CD4-positive, alpha-beta T cell treated with Interferon alpha-2 for 1 hour (primary cell): ENCODE measurements at places on chromosomes 4 and X.

GRCh38 chr4:108788731-108789130, 25.9 kb upstream of the ETNPPL start:
- DNase-seq = no peak

- DNase-seq = no peak
These were observed 197.1 kb upstream of the MAGEB18 start for GRCh38 chrX:25941087-25941486.

- no peak for DNase-seq
These were observed 131.7 kb downstream of the SPCS3 start for GRCh38 chr4:176451443-176451842.

DNA sequence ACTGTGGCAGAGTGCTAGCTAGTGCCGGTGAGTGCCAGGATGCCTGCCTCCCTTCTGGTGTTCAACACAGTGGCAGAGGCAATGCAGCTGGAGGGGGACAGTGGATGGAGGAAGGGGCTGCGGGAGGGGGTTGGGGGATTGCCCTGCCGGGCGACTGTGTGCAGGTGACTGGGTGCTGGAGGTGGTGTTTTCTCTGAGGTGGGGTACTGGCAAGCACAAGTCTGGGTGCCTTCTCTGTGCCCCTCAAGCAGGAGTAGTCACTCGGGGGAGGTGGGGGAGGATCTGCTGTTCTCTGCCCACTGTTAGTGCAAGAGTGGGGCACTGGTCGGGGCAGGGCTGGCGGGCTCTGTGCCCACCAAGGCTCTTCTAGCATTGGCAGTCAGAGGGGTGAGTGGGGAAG, 10.3 kb upstream of the P2RY10 start:
- DNase-seq = no peak

DNA sequence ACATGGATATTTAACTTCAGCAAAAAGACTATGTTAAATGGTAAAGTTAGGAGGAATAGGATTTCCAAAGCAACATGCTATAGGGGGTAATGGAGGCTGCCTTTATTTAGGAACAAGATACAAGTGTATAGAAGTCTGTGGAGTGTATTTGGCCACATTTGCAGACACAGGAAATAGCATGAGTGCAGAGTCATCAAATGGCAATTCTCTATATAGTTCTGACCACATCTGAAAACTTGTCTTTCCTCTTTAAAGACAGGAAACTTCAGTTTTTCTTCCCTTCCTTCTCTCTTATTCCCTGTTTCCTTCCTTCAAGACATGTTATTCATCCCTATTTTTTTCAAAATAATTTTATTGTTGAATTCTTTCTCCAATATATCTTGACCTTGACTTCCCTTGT, 119.3 kb upstream of the PITX2 start:
- no peak for DNase-seq

DNA sequence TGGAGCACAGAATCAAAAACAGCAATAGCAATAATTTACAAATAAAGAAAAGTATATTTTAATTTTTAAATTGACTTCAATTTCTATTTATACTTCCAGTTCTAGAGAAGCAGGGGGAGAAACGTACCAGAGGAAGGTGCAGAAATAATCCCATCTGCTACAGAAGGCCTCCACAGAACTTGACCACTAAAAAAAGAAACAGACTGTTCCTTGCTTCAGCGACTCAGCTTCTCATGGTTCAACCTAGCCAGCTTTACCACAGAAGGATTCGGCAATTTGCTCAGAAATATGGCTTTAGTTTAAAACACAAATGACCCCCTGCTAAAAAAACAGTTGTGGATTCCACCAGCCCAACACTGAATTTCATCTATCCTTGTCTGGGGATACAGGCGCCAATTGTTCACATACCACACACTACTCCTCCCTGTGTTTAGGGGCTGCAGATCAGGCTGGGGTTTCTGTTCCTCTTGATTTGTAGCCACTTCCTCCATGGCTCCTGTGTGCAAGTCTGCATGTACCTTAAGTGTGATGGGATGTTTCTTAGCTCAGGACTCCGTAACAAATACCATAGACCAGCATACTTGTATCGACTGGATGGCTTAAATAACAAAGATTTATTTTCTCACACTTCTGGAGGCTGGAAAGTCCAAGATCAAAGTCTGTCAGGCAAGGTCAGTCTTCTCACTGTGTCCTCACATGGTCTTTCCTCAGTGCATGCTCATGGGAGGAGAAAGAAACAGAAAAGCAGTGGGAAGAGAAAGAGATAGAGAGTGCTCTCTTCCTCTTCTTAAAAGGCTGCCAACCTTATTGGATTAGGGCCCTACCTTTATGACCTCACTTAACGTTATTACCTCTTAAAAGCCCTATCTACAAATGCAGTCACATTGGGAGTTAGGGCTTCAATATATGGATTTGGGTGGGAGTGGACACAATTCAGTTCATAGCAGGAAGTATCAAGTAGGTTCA, 79.1 kb downstream of the AMOT start:
- no peak for DNase-seq

GRCh38 chr4:89142691-89143669, 31.6 kb downstream of the TIGD2 start:
- no peak for DNase-seq

GRCh38 chrX:22135994-22136684, 104.0 kb downstream of the PHEX start:
- peak; percentile 43 for DNase-seq

DNA sequence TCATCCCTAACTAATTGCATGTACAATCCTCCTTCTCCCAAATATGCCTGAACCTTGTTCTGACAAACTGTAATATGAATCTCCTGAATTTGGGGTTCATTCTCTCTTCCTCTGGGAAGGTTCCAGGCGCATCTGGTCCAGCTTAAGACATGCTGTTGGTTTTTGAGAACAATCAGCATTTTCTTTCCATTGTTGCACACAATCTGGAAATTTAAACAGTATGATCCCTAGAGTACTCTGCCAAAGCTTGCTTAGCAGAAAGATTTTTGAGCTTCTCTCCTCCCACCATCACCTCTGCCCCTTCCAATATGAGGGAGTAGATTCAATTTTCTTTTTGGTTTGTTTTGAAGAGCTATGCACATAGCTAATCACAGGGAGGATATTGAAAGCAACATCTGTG, 50.1 kb downstream of the SRPX start:
- no peak for DNase-seq

DNA sequence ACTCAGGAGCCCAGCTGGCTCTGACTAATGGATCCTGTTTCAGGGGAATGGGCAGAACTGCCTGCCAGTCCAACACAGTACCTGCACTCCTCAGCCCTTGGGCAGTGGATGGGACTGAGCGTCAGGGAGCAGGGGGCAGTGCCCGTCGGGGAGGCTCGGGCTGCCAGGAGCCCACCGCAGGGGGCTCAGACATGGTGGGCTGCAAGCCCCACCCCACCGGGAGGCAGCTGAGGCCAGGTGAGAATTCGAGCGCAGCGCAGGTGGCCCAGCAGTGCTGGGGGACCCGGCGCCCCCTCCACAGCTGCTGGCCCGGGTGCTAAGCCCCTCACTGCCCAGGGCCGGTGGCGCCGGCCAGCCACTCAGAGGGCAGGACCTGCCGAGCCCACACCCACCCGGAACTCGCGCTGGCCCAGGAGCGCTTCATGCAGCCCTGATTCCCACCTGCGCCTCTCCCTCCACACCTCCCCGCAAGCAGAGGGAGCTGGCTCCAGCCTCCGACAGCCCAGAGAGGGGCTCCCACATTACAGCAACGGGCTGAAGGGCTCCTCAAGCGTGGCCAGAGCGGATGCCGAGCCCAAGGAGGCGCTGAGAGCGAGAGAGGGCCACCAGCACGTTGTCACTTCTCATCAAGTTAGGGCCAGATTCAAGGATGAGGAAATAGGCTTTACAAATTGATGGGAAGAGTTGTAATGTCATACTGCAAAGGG, 668.8 kb downstream of the GALNTL6 start:
- no peak for DNase-seq

GRCh38 chrX:46547857-46548256, 2.6 kb upstream of the ZNF674 start:
- DNase-seq = no peak

- peak; percentile 67 for DNase-seq
These were observed 1.1 kb downstream of the SLC38A5 start for GRCh38 chrX:48468693-48469691.

GRCh38 chr4:54118850-54119589, 19.1 kb downstream of the GSX2 start:
- DNase-seq = no peak

- DNase-seq = no peak
These were observed 254.1 kb upstream of the TENM3 start for GRCh38 chr4:181989071-181989470.

GRCh38 chr4:38366456-38366855, 297.5 kb upstream of the KLF3 start:
- DNase-seq = no peak

DNA sequence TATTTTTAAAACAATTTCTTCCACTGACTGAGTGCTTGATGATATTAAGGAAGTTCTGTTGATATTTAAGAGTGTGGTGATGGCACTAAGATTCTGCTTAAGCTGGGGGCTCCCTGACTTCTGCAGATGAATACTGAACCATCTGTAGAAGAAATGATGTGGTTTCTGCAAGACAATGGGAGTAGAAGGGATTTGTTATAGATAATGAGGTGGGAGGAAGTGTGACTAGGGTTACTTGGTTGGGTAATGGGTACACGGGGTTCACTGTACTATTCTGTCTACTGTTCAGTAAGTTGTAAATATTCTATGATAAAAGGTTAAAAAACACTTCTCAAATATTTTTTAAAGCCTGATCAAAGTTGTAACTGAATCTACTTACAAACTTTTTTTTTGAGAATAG, 60.9 kb upstream of the TXK start:
- DNase-seq = no peak

- no peak for DNase-seq
These were observed 20.0 kb downstream of the DCLK2 start for GRCh38 chr4:150098214-150098613.

- DNase-seq = no peak
These were observed 184.8 kb downstream of the CRLF2 start for GRCh38 chrX:1027680-1028079.

- DNase-seq = no peak
These were observed 156.0 kb upstream of the TTC29 start for GRCh38 chr4:147101678-147102077.

DNA sequence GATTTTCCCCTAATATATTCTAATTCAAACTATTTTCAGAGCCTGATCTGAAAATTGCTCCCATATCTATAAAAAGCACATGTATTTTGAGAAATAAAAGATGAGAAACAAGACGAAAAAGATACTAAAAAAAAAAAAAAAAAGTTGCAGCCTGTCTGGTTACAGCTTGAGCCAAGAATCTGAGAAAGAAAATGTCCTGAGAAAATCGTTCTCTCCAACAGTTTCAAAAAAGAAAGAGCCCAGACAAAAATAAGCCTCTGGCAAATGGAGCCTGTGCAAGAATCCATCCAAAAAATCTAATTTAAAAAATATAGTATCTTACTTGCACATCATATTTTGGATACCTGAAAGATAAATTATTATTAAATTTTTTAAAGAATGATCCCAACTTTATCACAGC, 163.0 kb upstream of the TBL1X start:
- DNase-seq = no peak

DNA sequence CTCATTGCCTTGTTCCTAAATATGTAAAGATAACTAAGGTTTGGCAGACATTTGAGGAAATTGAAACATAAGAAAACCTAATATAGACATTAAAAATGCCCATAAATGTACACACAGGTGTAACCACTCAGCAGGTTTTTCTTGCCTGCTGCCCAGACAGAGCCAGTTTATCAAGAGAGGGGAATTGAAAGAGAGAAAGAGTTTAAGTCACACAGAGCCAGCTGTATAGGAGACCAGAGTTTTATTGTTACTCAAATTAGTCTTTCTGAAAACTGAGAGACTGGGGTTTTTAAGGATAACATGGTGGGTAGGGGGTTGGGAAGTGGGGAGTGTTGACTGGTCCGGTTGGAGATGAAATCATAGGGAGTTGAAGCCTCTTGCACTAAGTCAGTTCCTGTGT, 119.0 kb downstream of the CFAP299 start:
- no peak for DNase-seq

DNA sequence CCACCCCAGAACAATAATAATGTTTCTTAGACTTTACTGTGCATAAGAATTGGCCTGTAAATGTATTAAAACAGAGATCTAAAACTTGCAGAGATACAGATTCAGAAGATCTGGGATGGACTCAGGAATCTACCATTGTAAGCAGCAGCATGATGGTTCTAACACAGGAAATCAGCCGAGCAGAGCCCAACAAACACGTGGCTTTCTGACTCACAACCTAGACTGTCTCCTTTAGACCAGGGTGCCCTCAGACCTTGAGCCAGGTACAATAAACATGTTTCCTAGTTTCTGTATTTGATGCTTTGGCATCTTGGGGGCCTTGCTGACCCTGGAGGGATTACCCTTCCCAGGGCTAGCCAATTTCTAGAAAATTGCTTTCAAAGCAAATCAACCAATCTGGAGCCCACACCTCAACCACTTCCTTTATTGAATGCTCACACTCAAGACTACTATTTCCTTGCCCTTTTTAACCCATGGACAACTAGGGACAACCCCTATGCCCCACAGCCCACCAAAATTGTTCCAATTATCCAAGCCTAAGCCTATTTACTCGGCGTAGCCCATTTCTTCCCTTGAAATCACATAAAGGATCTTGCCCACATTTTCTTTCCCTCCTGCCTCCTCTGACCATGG, 80.5 kb downstream of the TBC1D9 start:
- no peak for DNase-seq

DNA sequence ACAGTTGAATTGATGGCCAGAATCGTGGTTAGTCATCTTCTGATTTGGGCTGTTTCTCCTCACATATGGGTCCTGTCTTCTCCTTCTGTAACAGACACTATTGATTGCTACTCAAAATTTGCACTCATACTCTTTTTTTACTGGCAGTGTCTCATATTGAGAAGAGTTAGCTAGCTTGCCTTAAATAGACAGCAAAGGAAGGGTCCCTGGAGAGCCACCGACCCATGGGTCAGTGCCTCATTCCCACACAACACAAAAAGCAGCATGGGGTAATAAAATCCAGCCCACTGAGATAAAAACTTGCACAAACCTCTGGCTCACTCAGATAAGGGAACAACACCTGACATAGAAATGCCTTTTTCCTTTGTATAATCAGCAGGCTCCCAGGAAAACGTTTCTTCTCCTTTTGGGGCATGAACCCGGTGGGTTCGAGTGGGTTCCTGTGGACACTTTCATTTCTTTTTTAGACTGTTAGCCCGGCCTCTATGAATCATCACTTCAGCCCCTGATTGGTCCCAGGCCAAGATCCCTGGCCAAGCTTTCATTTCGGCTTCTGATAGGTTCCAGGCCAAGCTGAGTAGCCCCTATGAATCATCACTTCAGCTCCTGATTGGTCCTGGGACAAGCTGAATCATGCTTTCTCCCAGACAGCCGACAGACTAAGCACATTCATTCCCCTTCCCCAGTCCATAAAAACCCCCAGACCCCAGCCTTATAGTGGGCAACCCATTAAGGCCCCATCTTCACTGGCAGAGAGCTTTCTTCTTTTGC, 408.1 kb downstream of the DCAF12L2 start:
- DNase-seq = no peak
